ENCODE measurements at places on chromosomes 16 and 17.

GRCh38 chr17:67109111-67109510 lies 64.8 kb downstream of the CACNG1 start:
- H3K4me3 ChIP-seq = no peak overlapping the region
- no peaks in the 10 kb centered on the region for H3K4me1 ChIP-seq
- H3K36me3 ChIP-seq = peaks cover 28% of the 10 kb centered on the region

DNA sequence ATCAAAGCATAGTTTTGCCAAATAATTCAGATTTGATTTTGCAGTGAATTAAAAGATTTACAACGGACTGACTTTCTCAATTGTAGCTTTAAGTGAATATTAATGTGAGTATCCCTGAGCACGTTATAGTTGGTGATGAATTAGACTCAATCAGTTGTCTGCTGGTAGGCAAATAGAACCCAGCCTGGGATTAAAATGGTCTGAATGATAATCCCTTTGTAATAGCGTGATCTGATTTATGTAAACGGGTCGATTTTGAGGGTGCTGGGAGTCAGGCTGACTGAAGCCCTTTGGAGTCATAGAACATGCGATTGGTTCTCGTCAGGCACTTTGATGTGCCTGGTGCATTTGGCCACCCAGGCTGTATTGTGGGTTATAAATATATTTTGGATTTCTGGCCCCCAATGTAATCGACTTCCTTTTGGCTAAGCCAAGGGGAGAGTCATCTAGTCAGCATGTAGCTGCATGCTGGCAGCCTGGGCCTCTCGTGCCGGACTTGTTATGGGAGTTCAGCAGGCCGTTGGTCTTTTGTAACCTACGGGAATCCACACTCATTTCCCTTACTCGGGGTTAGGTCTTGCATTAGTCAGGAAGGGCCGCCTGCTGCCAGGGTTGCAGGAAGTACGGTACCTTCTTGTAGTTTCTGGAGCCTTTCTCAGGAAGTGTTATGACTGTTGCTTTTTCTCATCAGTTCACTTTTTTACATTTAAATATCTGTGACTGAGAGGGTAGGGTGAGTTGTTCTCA lies 5.4 kb downstream of the PGS1 start:
- no peaks in the 10 kb centered on the region for H3K36me3 ChIP-seq
- H3K27ac ChIP-seq = peak overlapping the region; percentile 70
- no peak overlapping the region for H3K4me3 ChIP-seq
- DNase-seq = peak; percentile 63

DNA sequence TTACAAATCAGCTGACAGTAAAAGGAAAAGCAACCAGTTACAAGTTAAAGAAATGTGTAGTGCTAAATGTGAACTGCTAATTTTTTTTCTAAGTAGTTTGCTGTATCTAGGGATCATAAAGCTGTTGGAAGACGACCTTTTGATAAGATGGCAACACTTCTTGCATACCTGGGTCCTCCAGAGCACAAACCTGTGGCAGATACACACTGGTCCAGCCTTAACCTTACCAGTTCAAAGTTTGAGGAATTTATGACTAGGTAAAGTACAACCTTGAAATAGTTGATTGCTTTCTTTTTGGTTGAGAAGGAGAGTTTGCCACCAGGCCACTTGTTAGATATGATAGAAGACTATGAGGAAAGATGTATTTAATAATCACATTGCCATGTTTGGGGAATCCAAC lies 35.4 kb downstream of the OMG start:
- no peaks in the 10 kb centered on the region for H3K36me3 ChIP-seq
- no peak overlapping the region for H3K27ac ChIP-seq
- no peak overlapping the region for H3K4me3 ChIP-seq
- no peak for DNase-seq
- no peaks in the 10 kb centered on the region for H3K27me3 ChIP-seq

- H3K27me3 ChIP-seq = no peaks in the 10 kb centered on the region
- DNase-seq = no peak
- H3K36me3 ChIP-seq = no peaks in the 10 kb centered on the region
- H3K4me3 ChIP-seq = peak overlapping the region; percentile 71
- peaks cover 10% of the 10 kb centered on the region for H3K4me1 ChIP-seq
Observed at GRCh38 chr16:2429771-2430663, 770 bp downstream of the CCNF start.

GRCh38 chr17:78647032-78647431 lies 69.8 kb upstream of the DNAH17 start:
- H3K4me3 ChIP-seq = no peak overlapping the region
- no peaks in the 10 kb centered on the region for H3K36me3 ChIP-seq
- no peak overlapping the region for H3K27ac ChIP-seq
- H3K4me1 ChIP-seq = no peaks in the 10 kb centered on the region
- DNase-seq = no peak
- H3K27me3 ChIP-seq = no peaks in the 10 kb centered on the region

GRCh38 chr17:33292201-33292980 lies 704 bp downstream of the ASIC2 start:
- no peak overlapping the region for H3K27ac ChIP-seq
- no peak overlapping the region for H3K4me3 ChIP-seq
- no peaks in the 10 kb centered on the region for H3K4me1 ChIP-seq
- no peaks in the 10 kb centered on the region for H3K36me3 ChIP-seq
- no peak for DNase-seq

GRCh38 chr16:69935278-69935711 lies 15.8 kb upstream of the CLEC18A start:
- no peak overlapping the region for H3K4me3 ChIP-seq
- peaks cover 10% of the 10 kb centered on the region for H3K36me3 ChIP-seq
- no peak overlapping the region for H3K27ac ChIP-seq
- no peaks in the 10 kb centered on the region for H3K4me1 ChIP-seq

- no peaks in the 10 kb centered on the region for H3K27me3 ChIP-seq
- H3K27ac ChIP-seq = no peak overlapping the region
- DNase-seq = no peak
- H3K4me3 ChIP-seq = no peak overlapping the region
- no peaks in the 10 kb centered on the region for H3K36me3 ChIP-seq
Observed at GRCh38 chr17:57721967-57722703, 23.0 kb downstream of the CCDC182 start.

- no peak for DNase-seq
- no peak overlapping the region for H3K4me3 ChIP-seq
- no peaks in the 10 kb centered on the region for H3K36me3 ChIP-seq
- H3K27me3 ChIP-seq = no peaks in the 10 kb centered on the region
- H3K27ac ChIP-seq = no peak overlapping the region
- no peaks in the 10 kb centered on the region for H3K4me1 ChIP-seq
Observed at GRCh38 chr16:1053700-1054368, 18.7 kb upstream of the SSTR5 start.
